ENCODE measurements at places on chromosomes 13 and 19.

DNA sequence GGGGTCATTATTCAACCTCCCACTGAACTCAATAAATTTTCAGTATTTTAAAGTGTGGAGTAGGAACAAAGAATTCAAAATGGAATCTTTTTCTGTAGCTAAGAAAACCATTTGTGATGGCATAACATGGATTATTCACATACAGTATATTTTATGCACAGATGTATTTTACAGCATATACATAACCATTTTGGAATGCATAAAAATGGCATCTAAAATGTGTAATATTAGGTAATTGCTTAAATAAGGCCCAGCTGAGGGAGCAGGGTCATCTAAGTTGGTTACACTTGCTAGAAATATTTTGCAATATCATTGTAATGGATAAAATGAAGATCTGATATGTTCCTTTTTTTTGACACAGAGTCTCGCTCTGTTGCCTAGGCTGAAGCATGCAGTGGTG is 146.9 kb downstream of the LMO7 start:
- DNase-seq = peak; percentile 35

- DNase-seq = no peak
Observed at GRCh38 chr13:33489563-33489962, 204.0 kb upstream of the STARD13 start.

GRCh38 chr13:80309926-80310325 is 31.0 kb downstream of the SPRY2 start:
- no peak for DNase-seq

GRCh38 chr13:33787051-33787591 is 30.8 kb upstream of the RFC3 start:
- DNase-seq = no peak

DNA sequence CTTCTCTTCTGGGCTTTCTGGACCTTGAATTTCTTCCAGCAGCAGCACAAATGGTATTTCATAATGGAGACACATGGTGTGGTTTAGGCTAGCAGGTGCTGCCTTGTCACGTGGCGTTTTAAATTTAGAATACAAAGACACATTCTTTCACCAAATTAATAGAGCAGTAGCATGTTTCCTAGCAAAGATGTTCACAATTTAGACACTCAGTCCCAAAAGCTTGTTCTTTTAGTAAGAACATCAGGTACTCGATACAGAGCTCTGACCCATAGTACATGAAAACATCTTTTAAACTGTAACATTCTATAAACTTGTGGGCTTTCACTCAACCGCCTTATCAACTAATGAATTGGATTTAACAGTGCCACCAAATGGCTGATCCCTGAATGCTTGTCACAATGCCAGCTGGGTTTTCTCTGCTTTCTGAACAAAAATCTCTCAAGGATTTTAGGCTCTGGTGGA is 290.1 kb downstream of the DCLK1 start:
- no peak for DNase-seq

GRCh38 chr13:94400874-94401273 is 78.6 kb downstream of the DCT start:
- DNase-seq = no peak

- peak; percentile 91 for DNase-seq
Observed at GRCh38 chr13:49859560-49859959, 67.1 kb upstream of the KPNA3 start.

GRCh38 chr13:29969286-29969685 is 118.9 kb upstream of the UBL3 start:
- DNase-seq = peak; percentile 84

DNA sequence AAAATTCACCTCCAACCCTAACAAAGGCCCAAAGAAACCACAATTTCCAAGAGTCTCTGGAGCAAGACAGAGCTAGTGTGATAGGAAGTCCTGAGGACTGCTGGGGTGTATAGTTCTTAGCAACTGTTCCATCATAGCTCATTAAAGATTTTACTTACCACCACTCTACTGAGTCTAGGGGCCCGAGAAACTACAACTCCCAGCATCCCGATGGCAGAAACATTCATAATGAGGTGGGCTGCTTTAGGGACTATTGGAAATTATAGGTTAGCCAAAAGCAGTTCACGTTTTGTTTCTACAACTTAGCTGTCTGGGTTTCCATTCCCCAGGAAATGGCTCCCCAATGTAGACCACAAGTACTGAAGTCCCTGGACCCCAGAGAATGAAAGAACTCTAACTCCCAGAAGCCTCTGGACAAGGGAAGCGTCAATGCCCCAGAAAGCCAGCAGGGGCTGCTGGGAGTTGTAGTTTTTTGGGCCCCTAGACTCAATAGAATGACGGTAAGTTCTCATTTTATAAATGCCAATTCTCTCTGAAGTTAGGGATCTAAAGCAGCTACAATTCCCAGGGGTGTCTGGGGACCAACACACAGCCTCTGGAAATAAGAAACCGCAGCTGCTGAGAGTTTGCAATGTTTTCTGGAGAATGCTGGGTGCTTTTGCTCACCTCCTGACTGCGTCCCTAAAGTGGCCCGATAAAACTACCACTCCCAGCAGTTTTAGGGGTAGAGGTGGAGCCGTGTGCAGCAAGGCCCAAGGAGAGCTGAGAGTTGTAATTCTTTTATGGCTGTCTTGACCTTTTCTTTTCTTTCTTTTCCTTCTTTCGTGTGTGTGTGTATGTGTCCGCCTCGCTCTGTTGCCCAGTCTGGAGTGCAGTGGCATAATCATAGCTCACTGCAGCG is 11.1 kb downstream of the FTL start:
- no peak for DNase-seq

DNA sequence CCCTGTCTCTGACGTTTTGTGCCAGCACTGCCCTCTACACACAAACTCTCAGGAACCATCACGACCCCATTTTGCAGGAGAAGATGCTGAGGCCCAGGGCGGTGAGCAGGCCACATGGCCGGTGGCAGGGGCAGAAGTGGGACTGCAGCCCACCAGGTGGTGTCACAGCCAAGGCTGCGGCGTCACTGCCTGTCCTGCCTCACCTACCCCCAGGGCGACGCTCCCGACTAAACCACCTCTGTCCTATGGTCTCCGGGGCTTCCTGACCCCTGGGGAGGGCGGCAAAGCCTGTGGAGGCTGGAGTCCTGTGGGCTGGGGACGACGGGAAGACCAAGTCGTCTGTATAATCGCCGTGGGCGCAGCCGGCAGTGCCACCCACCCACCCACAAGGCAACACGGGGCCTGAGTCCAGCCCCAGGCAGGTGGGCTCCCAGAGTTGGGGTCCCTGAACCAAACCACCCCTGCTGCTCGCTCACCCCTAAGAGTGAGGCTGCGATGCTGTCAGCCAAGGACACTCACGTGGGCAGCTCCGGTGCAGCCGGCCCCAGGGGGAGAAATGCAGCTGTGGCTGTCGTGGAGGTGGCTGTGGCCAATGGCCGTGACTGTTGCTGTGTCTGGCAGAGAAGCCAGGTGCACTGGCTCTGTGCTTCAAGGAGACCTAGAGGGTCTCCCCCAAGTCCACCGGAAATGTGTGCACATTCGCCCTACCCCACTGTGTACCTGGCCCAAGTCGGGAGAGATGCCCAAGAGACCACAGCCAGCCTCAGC is 29.7 kb downstream of the RASA3 start:
- no peak for DNase-seq

GRCh38 chr19:55647732-55648584 is at the start of gene CCDC106:
Gene CCDC106 (plus strand): TSS chr19:55648212. CDS start chr19:55649047, 835 bp downstream.
- peak; percentile 82 for DNase-seq

GRCh38 chr13:39770221-39771090 is 115.0 kb downstream of the COG6 start:
- no peak for DNase-seq

DNA sequence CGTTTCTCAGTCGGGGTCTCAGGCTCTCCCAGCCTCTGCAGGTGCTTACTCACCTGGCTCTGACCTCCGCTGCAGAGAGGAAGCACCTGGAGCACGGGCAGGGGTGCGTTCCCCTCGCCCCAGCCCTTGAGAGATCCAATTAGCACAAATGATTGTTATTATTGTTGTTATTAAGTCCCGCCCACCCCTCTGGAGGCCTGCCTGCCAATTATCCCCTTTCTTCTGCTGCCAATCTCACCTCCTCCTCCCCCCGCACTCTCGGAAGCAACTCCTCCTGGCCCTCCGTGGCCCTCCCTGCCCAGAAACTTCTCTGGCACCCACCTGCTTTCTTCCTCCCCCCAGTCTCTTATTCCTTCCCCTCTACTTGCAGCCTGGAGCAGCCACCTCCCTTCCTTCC is 8.8 kb downstream of the ZNF787 start:
- DNase-seq = no peak

- peak; percentile 99 for DNase-seq
Observed at GRCh38 chr19:46133101-46133627, 8.7 kb upstream of the IGFL3 start.

DNA sequence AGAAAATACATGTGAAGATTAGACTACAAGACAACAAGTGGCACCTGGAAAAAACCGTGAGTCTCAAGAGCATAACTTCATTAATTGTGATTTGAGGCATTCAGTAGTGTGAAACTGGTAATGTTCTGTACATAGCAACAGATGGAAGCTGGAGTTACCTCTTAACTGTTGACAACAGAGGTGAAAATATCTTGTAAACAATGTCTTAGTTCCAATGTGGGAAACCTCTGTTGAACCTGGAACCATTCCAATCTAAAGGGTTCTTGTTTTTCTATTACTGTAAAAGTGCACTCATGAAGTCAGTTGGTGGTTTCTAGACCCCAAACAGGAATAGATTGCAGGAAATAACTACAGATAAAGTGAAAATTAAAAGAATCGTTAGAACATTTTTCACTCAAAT is 728.4 kb downstream of the SLITRK1 start:
- DNase-seq = no peak

DNA sequence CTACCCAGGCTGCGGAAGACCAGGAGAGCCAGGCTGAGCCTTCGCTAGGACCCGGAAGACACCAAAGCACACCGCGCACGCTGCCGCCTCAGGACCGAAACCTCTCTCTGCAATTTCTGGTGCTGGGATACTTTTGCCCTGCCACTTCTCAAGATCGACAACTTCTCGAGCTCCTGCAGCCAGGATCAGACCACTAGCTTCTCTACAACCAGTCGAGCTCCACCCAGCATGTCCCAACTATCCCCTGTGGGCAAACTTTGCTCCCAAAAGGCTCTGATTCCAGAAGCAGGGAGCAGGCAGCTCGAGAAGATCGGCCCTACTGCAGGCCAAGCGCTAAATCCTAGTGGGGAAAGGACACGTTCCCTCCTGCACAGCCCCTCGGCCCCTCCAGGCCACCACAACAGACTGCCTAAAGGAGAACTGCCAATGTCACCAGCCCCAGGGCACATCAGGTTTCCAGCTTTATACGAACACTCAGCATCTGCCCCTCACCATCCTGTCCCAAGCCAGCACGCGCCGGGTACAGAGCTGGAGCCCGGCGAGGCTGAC is 979 bp downstream of the AKAP8 start:
- DNase-seq = peak; percentile 34

DNA sequence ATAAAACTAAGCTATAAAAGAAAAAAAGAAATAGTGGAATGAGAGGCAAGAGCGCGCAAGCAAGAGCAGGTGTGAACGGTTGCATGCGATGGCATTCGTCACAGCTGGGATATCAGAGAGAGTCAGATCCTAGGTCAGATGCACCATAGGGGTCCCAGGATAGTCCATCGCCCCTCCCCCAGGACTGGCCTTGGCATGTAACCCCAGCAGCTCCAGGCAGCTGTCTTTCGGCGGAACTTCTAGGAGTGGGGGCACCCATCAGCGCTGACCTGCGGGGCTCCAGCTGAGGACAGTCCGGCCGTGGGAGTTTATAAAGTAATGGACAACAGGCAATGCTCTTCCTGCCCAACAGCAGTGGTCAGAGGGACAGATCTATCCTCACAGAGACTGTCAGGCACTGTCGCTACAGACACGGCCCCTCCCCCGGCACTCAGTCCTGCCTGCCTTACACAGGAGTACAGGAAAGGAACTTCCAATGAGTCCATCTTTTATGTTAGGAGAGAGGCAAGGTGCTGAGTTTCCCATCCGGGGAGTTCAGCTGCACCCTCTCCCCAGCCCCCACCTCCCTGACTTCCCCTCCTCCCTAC is 1.4 kb downstream of the SIAH3 start:
- no peak for DNase-seq

GRCh38 chr13:38090913-38091312 is 221.3 kb upstream of the TRPC4 start:
- no peak for DNase-seq

GRCh38 chr13:44934724-44935123 is 54.5 kb downstream of the NUFIP1 start:
- peak; percentile 71 for DNase-seq

DNA sequence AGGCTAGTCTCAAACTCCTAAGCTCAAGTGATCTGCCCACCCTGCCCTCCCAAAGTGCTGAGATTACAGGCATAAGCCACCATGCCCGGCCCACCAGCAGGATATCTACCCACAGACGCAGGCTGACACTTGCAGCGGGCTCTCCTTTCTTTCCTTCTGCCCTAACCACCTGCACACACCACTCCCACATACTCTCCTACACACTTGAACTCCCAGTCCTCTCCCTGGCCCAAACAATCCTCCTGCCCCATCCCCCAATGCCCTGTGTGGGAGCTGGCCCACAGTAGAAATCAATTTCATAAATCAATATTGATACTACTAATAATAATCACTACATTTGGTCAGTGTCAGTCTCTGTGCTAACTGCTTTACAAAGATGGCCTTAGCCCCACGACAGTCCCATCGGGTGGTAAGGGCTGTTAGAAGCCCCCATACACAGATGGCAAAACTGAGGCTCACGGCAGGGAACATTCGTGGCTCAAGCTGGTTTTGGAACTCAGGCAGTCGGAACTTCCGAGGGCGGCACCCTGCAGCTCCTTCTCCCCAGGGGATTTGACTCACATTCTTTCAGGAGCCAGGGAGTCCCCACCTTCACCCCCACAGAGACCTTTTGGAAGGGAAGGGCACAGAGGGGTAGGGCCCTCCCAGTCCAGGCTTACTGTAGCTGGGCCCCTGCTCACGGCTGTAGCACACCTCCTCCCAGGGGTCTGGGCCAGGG is 3.4 kb upstream of the DPF1 start:
- no peak for DNase-seq

DNA sequence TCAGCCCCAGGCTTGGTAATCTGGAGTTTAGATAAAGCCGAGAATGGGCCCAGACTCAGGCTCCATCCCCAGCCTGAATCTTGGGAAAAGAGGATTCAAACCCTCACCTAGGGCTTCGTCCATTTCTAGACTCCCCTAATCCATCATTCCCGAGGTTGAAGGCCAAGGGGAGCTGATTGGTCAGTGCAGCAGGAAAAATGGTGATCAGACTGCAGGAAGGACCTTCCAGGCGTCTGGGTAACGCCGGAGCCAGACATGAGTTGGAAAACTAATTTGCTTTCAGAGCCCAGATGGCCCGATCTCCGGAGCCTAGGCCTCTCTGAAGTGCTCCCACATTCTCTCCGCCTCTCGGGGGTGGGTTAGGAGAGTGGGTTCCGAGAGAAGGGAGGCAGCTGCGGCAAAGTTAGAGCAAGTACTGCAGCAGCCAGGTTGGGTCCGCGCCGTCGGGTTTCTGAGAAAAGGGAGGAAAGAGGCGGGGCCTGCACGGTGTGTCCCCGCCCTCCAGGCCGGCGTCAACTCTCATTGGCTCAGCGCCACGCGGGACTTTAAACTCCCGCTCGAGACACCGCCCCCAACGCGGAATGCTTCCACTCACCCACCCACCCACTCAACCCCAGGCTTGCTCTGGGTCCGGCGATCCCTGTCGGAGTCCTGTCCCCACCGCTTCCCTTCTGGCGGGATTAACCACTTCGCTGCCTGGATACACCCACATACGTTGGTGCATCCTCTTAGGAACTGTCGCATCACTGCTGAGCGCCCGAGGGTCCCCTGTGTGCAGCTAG is 788 bp upstream of the RTBDN start:
- DNase-seq = no peak
